Progenitor cell of endocrine pancreas (in vitro differentiated cells): ENCODE measurements at places on chromosomes 3 and 15.

- DNase-seq, result no peak
These were observed 46.7 kb upstream of the ABHD2 start for GRCh38 chr15:89041507-89041906.

GRCh38 chr15:70342141-70342540 lies 244.4 kb upstream of the TLE3 start:
- no peak for DNase-seq

GRCh38 chr15:35771746-35772442 lies 225.9 kb upstream of the DPH6 start:
- no peak for DNase-seq

DNA sequence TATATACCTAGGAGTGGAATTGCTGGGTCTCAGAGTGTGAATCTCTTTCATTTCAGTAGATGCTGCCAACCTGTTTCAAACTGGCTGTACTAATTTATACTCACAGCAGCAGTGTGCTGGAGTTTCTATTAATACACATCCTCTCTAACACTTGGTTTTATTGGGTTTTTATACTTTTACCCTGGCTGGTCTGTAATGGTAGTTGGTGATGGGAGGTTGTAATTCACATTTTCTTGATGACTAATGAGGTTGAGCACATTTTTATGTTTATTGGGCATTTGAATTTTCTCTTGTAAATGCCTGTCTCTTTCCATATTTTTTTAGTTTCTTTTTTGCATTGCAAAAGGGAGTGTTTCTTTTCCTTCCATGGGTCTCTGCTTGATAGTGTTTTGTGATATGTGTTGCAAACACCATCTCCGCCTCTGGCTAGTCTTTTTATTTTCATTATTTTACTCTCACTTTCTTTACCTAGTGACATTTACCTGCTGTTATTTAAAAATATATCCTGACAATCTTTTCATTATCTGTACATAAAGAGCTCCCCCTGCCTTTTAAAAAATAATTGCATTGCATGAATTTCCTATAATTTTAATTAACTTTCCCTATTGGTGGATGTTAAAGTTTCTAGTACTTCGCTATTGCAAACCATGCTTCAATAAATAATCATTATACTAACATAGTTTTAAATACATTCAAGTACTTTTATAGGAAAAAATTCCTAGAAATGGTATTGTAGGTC lies 49.0 kb upstream of the GCNT3 start:
- no peak for DNase-seq

DNA sequence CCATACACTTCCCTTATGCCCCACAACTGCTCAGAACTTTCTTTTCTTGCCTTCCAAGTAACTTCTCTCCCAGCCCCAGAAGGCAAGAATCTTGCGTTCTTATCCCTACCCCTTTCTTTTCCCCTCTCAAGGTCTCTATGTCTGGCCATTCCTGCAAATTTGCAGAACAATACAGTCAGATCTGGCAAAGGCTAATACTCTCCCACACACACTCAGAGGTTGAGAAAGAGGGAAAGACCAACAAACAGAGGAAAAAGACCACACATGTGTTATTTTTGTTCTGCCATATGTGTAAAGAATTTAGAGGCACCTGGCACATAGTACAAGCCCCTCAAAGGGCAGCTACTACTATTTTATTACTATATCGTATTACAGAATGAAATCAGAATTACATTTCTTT lies 25.7 kb downstream of the GJD2 start:
- DNase-seq, result no peak

GRCh38 chr15:51687565-51687964 lies 6.3 kb downstream of the SCG3 start:
- no peak for DNase-seq

- DNase-seq, result no peak
These were observed 38.7 kb downstream of the ANXA2 start for GRCh38 chr15:60358935-60359682.
